Astrocyte (in vitro differentiated cells and primary cell): ENCODE measurements at places on chromosomes 2 and 18. TPM values are rescaled to one million over a fixed set of nuclear protein-coding genes. Genes with fewer than 3 reads are reported as not detected.

DNA sequence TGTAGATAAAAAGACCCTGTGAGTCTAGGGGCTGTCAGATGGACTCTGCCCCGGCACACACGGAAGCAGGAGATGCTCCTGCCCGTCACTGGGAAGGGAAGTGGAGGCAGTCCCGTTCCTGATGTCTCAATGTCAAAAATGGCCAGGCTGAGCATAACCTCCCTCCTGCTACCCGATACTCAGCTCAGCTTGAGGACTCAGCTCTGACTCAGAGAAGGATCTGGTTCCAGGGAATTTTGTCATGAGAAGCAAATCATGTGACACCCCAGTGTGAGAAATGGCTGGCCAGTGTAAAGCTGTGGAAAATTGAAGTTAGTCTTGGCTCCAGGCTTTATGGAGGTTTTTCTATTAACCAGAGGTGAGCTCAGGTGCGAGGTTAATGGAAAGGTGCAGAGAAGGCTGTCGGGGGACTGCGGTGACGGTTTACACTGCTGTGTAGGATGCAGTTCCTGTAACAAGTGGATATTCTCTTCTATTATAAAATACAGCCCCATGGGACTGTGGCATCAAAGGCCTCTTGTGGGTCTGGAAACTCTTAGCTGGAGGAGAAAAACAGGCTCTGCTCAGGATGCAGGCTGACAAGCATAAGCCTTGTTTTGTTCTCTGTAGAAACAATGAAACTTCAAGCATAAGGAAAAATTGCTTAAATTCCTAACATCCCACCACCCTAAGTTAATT is 24.7 kb upstream of the AGAP1 start:
- peak overlapping the region; percentile 31 for H3K4me3 ChIP-seq
- DNase-seq, result peak; percentile 81
- H3K27me3 ChIP-seq, result peaks cover 4% of the 10 kb centered on the region
- peak overlapping the region; percentile 51 for H3K27ac ChIP-seq
- peaks cover 13% of the 10 kb centered on the region for H3K4me1 ChIP-seq
- no peaks in the 10 kb centered on the region for H3K36me3 ChIP-seq

- H3K27me3 ChIP-seq, result peaks cover 7% of the 10 kb centered on the region
- H3K36me3 ChIP-seq, result no peaks in the 10 kb centered on the region
- no peak overlapping the region for H3K4me3 ChIP-seq
- no peak for DNase-seq
- peaks cover 3% of the 10 kb centered on the region for H3K4me1 ChIP-seq
- no peak overlapping the region for H3K27ac ChIP-seq
Measured at GRCh38 chr2:241898463-241899270, 29.1 kb downstream of the RTP5 start.

DNA sequence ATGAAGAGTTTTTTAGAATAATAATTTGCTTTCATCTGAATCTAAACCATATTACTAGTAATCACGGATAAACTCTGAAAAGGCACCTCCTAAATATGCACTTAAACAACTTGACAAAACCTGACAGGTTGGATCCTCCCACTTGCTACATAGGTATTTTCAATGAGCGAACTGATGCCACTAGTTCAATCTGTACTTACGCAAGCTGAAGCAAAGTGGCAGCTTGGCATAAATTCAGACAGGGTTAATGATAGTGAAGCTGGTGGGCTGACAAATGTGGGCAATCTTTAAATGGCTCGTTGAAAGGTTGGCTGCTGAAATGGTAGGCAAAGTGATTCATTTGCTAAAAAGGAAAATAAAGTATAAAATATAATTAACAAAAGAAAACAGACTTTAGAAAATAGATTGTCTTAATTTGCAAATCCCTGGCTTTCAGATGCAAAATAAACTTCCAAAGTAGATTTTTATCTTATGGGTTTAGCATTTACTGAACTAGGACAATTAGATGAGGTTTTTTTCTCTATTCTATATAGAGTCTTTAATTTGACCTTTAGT is 1713.5 kb upstream of the SLC39A10 start:
- no peak overlapping the region for H3K4me3 ChIP-seq
- no peak for DNase-seq
- no peak overlapping the region for H3K27ac ChIP-seq
- no peaks in the 10 kb centered on the region for H3K36me3 ChIP-seq
- no peaks in the 10 kb centered on the region for H3K4me1 ChIP-seq
- H3K27me3 ChIP-seq, result no peaks in the 10 kb centered on the region

Gene INHBB
- 7.1 and 19.8 TPM in 2 replicates for total RNA-seq
